Activated CD4-positive, CD25-positive, alpha-beta regulatory T cell treated with anti-CD3 and anti-CD28 coated beads, Interleukin-2, amount 50 U/mL, for 72 hours (primary cell): ENCODE measurements at places on chromosomes 3 and 15.

DNA sequence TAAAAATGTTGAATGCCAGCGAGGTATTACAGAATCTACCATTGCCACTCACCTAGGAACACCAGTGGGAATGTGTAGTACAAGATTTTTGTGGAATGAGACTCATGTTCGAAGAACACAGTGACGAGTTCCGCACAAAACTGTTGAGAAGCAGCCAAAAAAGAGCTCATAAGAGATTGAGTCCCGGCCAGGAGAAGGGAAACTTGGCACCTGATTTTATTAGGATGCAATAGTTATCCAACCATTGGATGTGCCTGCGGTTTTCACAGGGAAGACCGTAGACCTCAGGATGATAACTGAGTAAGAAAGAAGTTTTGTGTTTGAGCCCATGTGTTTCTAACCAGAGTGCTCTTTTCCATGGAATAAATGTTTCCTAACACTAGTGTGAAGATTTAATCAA, 88.9 kb downstream of the PTPRG start:
- no peak for DNase-seq

GRCh38 chr3:78641703-78642102, 1126.1 kb downstream of the ROBO1 start:
- DNase-seq = no peak

GRCh38 chr3:44323341-44323955, 15.1 kb upstream of the TCAIM start:
- no peak for DNase-seq

GRCh38 chr3:13294442-13295351, 125.4 kb downstream of the NUP210 start:
- no peak for DNase-seq

- no peak for DNase-seq
These were observed 28.7 kb downstream of the ATP1B3 start for GRCh38 chr3:141905129-141905528.
